Heart right ventricle (tissue), 16 donors: ENCODE measurements at places on chromosomes 3 and 15.

DNA sequence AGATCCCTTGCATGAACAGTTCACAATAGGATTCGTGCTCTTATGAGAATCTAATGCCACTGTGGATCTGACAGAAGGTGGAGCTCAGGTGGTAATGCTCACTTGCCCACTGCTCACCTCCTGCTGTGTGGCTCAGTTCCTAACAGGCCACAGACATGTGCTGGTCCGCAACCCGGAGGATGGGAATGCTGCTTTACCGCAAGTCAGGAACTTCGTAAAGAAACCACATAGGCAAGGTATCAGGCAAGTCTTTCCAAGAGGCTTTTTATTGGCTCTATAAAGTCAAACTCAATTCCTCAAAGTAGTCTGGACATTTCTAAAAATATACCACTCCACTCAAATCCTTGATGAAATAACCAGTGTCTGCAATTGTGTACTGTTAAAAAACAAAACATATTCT is 56.1 kb downstream of the OSTN start:
- DNase-seq, result no peak

GRCh38 chr3:160588023-160588422 is 22.7 kb upstream of the KPNA4 start:
- DNase-seq, result no peak

GRCh38 chr3:190718671-190719070 is 143.8 kb downstream of the GMNC start:
- DNase-seq, result no peak

GRCh38 chr3:196553551-196553950 is 14.8 kb downstream of the WDR53 start:
- DNase-seq, result no peak

GRCh38 chr15:83955806-83956265 is 279.7 kb upstream of the GOLGA6L4 start:
- DNase-seq, result no peak

DNA sequence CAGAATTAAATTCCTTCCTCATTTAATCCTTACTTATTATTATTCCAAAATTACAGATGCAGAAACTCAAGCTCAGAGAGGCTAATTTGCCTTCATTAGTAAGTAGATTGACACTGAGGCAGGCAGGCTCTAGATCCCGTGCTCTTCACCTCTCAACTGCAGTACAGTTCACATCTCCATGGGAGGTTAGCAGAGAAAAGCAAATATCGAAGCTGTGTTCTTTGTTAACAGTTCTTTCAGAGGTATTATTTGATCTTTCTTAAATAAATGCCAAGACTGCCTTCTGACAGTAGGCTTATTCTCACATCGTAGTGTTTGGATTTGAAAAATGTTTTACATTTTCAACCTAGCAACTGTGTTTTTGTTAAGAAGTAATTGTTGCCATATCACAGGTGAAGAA is 15.9 kb upstream of the FAH start:
- DNase-seq, result no peak

DNA sequence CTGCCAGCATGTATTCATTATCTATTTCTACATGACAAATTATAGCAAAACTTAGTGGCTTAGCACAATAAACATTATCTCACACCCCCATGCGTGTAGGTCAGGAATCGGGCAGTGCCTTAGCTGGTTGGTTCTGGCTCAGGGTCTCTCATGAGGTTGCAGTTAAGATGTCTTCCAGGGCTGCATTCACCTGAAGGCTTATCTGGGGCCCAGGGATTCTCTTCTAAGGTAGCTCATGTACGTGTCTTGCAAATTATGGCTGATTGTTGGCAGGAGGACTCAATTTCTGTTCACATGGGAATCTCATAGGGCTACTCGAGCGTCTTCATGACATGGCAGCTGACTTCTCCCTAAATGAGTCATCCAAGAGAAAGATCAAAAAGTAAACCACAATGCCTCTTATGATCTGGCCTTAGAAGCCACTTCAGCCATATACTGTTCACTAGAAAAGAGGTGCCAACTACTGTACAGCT is 42.9 kb upstream of the TSC22D2 start:
- no peak for DNase-seq

DNA sequence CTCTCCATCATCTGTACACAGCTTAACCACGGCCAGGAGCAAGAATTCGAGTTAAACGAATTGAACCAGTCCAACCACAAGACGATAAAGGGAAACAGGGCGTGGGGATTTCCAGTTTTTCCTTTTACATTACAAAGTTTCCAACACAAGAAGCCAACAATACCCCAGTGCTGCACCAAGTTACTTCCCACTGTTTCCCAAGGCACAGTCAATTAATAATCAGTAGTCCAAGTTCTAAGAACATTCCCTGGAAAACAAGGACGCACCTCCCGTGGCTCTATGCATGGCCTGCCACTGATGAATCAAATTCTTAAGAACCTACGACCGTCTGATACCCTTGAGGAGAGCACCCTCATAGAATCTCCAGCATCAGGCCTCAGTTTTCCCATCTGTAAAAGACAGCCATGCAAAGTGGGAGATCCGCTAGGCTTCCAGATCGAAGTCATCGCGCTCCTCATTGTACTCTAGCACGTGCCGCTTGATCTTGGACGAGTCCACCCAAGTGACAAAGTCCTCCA is 774 bp downstream of the IMP3 start:
- no peak for DNase-seq

DNA sequence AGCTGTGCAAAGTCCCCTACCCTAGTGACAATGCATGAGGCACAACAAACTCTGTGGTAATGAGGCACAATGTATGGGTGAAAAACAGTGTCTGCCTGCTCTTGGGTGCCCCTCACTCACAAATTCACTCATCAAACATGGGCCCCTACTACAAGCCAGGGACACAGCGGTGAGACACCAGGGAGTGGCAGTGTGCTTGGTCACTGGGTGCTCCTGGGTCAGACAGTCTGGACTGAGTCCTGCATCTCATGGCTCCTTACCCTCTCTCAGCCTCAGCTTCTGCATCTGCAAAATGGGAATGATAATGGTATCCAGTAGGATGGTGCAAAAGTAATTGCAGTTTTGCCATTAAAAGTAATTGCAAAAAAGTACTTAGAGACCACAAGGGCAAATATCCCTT is 184.7 kb downstream of the MEGF11 start:
- DNase-seq, result no peak

DNA sequence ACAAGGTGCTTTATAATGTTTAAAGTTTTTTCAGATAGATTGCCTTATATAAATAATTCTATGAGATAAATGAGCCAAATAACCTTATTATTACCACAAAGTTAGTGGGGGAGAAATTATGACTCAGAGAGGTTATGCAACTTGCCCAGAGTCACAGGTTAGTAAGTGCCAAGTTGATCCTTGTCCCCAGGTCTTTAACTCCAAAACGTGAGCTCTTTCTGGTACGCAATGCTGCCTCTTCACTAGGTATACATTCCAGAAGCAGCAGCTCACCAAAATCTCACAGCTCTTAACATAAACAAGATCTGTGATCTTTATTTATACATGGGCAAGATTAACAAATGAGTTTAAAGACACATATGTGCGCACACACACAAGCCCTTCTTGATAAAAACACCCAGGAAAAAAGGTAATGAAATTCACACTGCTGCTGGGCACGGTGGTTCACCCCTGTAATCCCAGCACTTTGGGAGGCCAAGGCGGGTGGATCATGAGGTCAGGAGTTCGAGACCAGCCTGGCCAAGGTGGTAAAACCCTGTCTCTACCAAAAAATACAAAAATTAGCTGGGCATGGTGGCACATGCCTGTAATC is 59.8 kb upstream of the NR2F2 start:
- no peak for DNase-seq

- DNase-seq, result no peak
Observed at GRCh38 chr15:79505956-79506355, 73.8 kb downstream of the MINAR1 start.

DNA sequence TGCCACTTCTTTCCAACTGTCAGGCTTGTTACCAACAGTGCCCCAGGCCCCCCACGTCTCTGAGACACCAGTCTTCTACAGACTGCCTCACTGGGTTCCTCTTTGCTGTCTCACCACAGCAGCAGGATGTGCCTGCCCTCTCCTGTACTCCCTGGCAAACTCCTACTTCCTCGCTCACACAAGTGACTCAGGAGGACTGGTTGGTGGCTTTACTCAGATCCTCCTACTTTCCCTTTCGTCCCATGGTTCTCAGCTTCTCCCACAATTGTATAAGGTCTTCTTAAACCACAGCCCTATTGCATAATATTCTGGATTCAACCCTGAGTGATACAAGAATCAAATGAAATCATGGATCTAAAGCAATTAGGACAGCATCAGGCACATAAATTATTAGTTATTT is 246.6 kb upstream of the PROK2 start:
- DNase-seq, result no peak
